CD4-positive, alpha-beta T cell treated with Interleukin-10 for 1 hour (primary cell): ENCODE measurements at places on chromosomes 16 and 17.

DNA sequence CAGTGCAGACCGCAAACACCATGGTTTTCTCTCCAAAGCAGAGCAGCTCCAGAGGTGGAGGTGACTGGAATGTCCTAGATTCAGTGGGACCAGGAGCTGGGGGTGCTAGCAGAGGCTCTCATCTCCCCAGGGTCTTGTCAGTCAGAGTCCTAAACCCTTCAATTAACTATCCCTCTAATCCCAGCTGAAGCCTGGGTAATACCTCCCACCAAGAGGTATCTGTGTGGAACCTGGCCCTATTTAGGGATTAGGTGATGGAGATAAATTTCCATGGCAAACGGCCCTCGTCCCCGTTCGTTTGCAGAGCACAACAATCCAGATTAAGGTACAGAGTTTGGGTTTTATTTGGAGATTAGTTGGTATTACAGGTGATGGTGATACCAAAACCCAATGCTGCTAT, 1.8 kb downstream of the SEBOX start:
- DNase-seq: no peak

GRCh38 chr17:40402668-40403067, 15.0 kb downstream of the TOP2A start:
- DNase-seq: peak; percentile 33

DNA sequence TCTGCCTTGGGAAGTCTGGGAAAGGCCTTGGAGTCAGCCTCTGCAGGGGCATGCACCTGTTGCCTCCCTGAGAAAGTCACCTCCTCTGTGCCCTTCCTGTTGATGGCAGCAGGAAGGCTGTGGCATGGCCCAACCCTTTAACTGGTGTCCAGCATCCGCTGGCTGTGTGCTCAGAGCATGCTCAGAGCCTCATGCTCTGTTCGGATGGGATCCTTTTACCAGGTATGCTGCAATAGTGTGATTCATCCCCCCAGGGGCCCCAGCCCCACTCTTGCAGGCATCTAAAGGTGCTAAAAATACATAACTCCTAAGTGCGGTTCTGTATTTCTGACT, 24.9 kb downstream of the KLHL36 start:
- DNase-seq: no peak

DNA sequence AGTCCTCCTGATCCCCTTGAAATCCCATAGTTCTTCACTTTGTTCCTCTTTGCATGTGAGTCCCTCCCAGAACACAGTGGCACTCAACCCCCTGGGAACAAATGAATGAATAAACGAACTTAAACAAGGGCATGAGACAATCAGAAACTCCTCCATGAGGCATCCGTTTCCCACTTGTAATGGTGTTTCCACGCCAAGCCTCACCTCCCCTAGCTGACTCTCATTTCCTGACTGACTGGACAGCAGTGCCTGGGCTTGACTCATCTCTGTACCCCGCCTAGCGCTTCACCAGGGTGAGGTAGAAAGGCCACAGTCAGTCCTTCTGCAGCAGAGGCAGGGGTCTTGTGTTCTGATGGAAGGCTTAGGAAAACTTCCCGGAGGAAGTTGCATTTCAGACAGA, 14.2 kb downstream of the KIF1C start:
- DNase-seq: no peak

- DNase-seq: no peak
These were observed 37.1 kb downstream of the NXPH3 start for GRCh38 chr17:49612726-49613125.

DNA sequence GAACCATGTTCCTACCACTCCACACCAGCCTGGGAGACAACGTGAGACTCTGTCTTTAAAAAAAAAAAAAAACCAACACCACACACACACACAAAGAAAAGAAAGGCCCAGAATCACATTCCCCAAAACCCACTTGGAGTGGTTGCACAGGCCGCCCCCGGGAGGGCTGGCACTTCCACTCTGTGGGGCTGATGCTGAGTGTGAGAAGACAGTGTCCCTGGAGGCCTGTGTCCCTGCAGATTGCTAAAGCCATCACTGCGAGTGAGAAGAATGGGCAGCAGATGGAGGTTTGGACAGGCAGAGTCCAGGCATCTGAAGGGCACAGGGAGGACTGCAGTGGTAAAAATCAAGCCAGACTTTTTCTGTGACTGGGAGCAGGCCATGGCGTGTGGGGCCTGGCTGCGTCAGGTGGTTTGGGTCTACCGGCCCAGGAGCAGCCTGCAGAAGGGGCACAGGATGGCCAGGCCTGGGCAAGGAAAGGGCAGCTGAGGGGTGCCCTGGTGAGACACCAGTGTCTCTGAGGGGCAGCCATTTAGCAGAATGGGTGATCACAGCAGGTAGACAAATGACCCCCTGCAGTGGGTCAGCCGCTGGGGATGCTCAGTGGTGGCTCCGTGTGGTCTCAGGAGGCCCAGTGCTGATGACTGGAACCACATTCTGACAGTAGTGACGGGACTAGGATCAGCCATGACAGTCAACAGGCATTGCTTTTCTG, 13.1 kb downstream of the CTRB2 start:
- no peak for DNase-seq

- no peak for DNase-seq
These were observed 617 bp downstream of the TMEM95 start for GRCh38 chr17:7355573-7355972.

DNA sequence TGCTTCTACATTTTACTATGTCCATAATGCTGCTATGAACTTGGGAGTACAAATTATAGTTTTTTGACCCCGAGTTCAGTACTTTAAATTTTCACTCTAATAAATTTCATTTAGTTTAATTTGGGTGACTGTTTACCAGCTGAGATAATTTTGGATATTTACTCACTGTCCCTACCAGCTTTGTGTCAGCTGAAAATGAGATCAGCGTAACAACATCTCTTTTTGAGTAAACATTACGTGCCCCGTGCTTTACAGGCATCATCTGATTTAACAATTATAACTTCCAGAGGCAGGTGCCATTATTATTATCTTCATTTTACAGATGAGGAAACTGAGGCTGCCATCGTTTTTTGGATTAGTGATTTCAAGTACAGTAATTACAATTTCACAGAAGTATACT, 15.0 kb downstream of the GFOD2 start:
- no peak for DNase-seq

DNA sequence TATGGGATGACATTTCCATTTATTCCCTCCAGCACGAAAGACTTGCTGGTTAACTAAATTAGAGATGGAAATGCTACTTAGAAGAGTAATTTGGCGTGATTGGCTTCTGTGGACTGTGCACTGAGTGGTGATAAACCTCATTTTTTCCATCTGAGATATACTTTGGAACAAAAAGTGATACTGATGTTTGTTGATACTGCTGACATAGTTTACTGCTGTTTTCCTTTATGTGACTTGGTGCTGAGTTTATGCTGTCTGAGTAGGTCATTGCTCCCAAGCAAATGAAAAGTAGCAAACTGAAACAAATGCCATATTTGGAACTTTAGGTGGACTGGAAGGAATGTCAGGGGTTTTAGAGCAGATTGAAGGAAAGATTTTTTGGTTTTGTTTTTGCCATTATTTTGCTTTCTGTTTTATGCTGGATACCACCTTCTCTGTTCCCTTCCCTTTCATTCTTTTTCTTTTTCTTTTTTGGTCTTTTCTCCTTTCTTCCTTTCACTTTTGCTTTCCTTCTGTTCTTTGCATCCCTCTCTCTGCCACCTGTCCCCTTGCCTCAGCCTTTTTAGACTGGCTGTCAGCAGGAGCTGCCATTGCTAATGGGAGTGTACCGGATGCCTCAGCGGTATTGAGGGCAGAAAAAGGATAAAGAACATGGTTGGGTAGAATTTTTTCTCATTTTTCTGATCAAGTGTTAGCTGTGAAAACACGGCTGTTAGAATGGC, 41.8 kb downstream of the NUP93 start:
- DNase-seq: no peak

GRCh38 chr17:59641799-59642484, 22.2 kb downstream of the CLTC start:
- peak; percentile 44 for DNase-seq

- DNase-seq: no peak
These were observed 2.4 kb downstream of the MMP15 start for GRCh38 chr16:58027916-58028455.

DNA sequence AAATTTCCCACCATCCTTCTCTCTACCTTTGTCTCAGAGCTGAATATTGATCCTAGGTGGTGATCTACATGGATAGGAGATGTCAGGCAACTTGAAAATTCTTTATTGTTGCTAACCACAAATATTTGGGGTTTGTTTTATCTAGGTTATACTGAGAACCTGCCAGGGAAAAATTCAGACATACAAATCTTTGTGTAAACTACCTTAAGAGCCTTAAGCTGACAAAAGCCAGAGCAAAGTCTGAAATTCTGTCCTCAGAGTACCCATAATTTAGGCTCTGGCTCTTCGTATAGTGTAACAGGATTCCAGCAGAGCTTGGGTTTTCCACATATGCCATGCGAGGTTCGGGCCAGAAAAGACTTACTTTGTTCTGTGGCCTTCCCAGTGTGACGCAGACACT, 406.7 kb upstream of the MAF start:
- DNase-seq: no peak

GRCh38 chr16:83581994-83582747, 225.6 kb upstream of the HSBP1 start:
- no peak for DNase-seq

- no peak for DNase-seq
These were observed 88.8 kb downstream of the IRF8 start for GRCh38 chr16:85987750-85988078.

- DNase-seq: no peak
These were observed 335.8 kb downstream of the WWOX start for GRCh38 chr16:78435260-78435659.

DNA sequence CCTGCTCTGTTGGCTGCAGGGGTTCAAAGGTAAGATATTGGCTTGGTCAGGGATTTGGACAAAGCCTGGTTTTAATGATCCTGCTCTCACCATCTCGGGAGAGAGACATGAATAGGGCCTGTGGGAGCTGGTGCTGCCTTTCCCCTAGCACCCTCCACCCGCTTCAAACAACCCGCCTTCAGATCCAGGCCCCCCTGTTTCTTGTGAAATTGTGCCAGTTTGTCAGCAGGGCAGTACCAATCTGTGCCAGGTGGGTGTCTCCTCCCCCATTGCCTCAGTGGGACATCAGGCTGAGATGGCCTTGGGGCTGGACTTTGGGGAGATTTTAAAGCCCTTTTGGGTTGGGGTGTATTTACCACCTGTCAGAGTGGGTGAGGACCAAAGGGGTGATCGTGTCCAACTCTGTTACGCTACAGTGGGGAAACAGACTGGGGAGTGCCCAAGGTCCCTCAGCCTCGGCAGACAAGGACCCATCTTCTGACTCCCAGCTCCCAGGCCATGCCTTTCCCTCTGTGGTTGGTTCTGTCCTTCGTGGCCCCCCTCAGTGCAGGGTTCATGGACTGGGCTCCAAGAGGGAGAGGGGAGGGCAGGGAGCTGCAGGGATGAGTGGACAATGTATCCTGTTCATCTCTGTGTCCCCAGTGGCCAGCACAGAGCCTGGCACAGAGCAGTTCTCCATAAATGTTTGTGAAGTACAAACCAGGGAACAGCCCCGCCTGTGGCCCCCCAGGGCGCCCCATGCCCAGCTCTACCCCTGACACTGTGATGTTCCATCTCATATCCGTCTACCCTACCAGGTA, 3.3 kb downstream of the ARHGAP23 start:
- no peak for DNase-seq

GRCh38 chr17:42675965-42676423, 800 bp downstream of the PLEKHH3 start:
- DNase-seq: peak; percentile 8

- DNase-seq: no peak
These were observed 26.9 kb downstream of the TNS4 start for GRCh38 chr17:40474419-40475002.

GRCh38 chr17:57461082-57461481, 204.8 kb downstream of the MSI2 start:
- no peak for DNase-seq

DNA sequence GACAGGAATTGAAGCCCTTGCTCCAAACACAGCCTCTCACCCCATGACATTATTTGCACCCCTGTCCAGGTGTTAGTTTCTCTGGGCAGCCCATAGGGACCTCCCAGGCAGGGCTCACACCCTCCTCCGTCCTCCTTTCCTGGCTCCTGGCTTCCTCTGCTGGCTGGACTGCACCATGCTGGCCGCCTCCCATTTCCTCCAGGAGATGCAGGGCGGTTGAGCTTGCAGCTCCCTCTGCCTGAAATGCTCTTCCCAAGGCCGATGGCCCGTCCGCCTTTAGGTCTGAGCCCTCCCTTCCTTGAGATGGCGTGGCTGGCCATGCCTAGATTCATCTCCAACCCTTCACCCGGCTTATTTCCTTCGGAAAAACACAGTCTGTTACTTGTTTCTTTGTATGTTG, 334.8 kb downstream of the SNX29 start:
- no peak for DNase-seq

GRCh38 chr16:67632415-67633172, 12.3 kb upstream of the CARMIL2 start:
- DNase-seq: no peak

- DNase-seq: no peak
These were observed 59.5 kb downstream of the RPTOR start for GRCh38 chr17:80604009-80604669.

DNA sequence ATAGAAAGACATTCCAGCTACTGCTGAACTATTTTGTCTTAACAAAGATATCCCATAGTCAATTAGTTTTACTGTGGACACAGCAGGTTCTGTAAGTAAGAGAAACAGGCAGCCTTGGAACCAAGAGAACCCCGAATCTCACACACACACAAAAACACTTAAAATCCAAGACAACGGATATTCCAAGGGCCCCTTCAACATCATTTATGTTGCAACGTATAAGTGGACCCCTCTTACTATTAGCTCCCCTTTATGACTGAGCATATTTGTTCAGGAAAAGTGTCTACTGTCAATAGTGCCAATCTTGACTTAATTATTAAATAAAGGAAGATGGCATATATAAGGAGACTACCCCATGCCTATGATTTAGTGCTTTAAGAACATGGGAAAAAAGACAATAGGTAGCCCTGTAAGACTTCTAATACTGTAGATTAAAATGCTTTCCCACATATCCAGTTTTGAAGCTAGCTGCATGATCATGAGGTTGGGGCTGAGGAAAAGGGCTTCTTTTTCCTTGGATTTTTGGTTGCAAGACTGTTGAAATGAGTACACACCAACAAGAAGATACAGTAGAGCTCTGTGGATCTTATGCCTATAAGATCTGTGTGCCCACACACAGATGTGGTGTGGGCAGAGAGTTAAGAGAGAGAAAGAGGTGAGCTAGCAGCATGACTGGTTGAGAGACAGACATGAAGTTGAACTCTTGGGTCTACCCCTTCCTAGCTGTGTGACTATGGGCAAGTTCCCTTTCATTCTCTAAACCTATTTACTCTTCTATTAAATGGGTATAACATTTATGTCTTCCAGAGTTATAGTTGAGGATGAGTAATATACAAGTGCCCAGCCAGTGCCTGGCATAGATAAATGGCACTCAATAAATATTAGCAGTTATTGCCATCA, 3.0 kb downstream of the MMD start:
- no peak for DNase-seq

GRCh38 chr17:77833769-77834168, 124.7 kb upstream of the TNRC6C start:
- DNase-seq: no peak

DNA sequence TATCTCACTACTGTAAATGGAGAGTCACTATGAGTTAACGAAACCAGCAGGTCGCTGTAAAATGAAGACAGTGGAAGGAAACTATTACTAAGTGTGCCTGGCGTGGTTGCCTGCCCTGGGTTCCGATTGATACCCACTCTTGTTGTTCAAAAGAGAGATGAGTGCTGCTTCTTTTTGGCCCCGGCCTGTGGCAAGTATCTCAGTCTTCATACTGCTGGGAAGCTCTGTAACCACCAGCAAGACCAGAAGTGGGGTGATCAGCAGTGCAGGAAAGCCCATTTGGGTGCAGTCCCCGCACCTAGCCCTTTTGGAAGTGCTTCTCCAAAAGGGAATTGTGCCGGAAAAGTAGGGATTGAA, 104.5 kb downstream of the SNX29 start:
- no peak for DNase-seq
